ENCODE measurements at places on chromosomes 1 and 21. TPM values are rescaled to one million over a fixed set of nuclear protein-coding genes. Genes with fewer than 3 reads are reported as not detected.

Gene C4BPA
- not detected for total RNA-seq

Gene DNALI1
- total RNA-seq: 0.21 TPM

Gene LCE1D
- not detected for total RNA-seq

Gene MROH7
- not detected for total RNA-seq

Gene TMEM69
- 16.0 TPM for total RNA-seq
